Activated T-cell treated with anti-CD3 and anti-CD28 coated beads, Interleukin-2, amount 50 U/mL, for 48 hours (primary cell): ENCODE measurements at places on chromosomes 2 and 18.
A peak's percentile ranks its signal among the peaks of the same experiment; 100 is the strongest.

DNA sequence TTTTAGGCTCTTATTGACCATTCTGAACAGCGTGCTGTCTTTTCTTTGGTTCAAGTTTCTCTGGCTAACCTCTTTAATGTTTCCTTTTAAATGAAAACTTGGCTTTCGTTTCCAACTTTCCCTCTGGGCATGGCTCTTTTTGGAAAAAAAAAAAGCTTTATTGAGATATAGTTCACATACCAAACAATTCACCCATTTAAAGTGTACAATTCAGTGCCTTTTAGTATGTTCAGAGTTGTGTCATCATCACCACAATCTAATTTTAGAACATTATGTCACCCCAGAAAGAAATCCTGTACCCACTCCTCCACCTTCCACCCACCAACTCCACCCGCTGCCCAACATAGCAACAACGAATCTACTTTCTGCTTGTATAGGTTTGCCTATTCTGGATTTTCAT, 322.4 kb downstream of the ADCYAP1 start:
- DNase-seq, result no peak

GRCh38 chr2:58938988-58939387, 697.9 kb upstream of the FANCL start:
- DNase-seq, result no peak

DNA sequence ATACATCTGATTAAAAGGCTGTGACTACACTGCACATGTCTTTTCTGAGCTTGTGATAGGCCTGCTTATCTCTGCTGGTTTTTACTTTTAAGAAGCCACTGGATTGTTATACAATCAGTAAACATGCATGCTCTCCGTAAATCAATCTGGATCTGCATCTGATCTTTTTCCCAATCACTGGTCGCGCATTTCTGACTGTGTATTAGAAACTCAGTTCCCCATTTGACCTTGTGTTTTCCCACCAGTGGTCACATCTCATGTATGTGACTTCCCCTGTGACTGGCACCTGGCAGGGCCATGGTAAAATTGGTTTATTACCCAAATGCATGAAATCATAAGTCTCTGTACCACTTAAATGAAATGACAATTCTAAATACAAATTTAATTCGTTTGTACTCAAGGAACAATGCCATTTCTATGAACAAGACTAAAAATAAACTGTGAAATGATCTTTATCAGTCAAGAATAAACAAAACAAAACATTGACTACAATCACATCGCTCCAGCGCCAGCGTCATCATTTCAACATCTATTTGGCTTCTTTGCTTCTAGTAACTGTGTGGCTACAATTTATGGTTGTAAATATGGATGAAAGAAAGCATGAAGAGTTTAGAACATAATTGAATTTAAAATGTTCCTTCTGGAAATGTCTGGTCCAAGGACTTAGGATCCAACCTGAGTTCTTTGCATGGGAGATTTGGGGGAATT, 396.6 kb upstream of the TRIB2 start:
- no peak for DNase-seq

DNA sequence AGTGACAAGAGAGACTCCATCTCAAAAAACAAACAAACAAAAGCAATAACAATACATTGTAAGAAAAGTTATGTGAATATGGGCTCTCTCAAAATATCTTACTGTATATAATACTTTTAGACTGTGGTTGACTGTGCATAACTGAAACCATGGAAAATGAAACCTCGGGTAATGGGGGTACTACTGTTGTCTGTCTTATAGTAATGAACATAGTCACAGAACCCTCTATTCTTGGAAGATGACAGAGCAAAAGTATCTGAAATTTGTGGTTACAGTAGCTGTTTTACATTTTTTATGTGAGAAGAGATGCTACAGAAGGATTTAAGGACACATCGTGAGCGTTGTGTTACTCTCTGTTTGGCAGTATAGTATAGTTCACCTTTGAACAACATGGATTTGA, 60.5 kb downstream of the MAP4K4 start:
- no peak for DNase-seq

- DNase-seq, result no peak
Measured at GRCh38 chr2:85545780-85546240, 6.8 kb downstream of the MAT2A start.

DNA sequence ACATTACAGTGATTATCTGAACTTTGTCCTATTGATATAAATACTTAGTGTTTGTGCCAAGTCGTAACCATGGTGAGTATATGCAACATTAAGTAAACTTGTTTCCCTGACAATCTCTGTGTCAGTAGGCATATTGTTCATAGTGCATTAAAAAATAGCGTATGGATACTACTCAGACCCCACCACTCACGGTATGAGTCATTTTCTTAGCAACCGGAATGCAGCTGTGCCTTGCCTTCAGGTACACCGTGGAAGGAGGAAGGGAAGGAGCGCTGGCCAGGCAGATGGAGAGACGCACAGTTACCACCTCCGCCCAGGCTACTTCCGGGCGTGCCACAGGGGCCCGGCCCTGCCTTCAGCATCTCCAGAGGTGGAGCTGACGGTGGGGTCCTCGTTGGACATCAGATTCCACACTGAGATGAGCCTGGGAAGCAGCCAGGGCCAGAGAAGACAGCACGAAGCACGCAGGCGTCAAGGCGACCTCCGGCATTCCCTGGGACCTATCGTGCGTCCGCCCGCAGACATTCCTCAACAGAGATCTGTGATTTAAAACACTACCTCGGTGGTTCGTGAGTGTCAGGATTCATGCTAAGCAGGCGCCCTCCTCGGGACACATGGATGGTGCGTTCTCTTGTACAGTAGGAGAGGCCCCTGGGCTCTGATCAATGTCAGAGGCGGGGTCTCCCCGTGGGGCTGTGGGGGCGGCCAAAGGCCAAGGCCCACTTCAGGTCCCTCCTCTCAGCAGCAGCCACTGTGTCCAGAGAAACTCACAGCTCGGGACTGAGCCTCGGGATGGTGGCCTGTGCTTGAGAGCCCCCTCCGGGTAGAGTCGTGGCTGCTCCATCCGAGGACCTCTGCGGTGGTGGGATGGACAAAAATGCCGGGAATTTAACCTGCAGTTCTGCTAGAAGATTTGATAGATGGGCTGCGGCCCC, 82.2 kb upstream of the HDAC4 start:
- DNase-seq, result no peak

DNA sequence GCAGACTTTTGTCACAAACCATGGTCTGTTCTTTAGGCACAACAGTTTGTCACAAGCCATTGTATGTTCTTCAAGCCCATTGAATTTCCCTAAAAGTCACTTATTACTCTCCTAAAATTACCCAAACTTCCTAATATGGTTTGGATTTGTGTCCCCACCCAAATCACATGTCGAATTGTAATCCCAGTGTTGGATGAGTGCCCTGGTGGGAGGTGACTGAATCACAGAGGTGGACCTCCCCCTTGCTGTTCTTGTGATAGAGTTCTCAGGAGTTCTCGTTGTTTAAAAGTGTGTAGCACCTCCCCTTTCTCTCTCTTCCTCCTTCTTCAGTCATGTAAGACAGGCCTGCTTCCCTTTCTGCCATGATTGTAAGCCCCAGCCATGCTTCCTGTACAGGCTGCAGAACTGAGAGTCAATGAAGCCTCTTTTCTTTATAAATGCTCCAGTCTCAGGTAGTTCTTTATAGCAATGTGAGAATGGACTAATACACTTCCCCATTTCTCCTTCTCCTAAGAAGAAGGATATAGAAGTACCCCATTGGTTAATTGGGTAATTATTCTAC, 11.2 kb upstream of the GYPC start:
- no peak for DNase-seq

DNA sequence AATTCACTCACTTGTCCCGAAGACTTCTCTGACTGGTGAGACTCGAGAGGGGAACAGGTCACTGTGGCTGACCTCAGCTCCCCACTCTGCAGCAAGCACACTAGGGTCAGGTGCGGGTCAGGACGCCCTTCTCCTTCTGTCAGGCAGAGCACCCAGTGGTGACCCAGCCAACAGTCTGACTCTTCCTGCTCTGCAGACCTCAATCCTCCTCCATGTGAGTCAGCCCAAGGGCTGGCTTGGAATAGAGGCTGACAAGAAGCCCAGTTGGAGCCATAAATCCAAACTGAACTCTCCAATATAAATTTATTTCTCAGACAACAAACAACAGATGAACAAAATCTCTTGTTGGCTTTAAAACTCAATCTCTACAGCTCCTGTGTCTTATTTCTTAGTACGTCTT, 253.1 kb downstream of the SH3BP4 start:
- no peak for DNase-seq

- no peak for DNase-seq
Measured at GRCh38 chr18:22641958-22642357, 224.2 kb upstream of the CTAGE1 start.

- DNase-seq, result no peak
Measured at GRCh38 chr2:236334122-236334876, 70.1 kb upstream of the ASB18 start.

GRCh38 chr18:56947236-56947635, 199.7 kb upstream of the BOD1L2 start:
- no peak for DNase-seq

GRCh38 chr2:2706306-2706705, 375.2 kb upstream of the MYT1L start:
- DNase-seq, result no peak

- no peak for DNase-seq
Measured at GRCh38 chr18:21629089-21629832, 17.1 kb downstream of the SNRPD1 start.

GRCh38 chr18:75735291-75735690, 307.8 kb upstream of the SMIM21 start:
- DNase-seq, result no peak

DNA sequence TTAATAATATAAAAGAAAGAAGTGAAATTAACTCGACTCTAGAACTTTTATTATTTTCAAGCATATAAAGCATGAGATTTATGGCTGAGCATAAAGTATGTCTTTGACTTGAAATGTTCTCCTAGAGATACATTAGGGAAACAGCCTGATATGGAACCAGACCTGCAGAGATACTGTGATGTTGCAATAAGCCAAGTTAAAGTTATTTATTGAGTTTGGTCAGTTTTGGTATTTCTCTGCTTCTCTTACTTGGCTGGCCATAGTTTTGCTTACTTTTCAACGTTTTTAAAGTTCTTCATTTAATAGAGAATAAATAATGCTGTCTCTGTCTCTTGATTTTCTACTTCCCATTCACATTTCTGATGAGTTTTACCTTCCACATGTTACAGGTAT, 76.0 kb downstream of the GFPT1 start:
- no peak for DNase-seq

GRCh38 chr2:235191978-235192377, 240.2 kb downstream of the SH3BP4 start:
- no peak for DNase-seq

DNA sequence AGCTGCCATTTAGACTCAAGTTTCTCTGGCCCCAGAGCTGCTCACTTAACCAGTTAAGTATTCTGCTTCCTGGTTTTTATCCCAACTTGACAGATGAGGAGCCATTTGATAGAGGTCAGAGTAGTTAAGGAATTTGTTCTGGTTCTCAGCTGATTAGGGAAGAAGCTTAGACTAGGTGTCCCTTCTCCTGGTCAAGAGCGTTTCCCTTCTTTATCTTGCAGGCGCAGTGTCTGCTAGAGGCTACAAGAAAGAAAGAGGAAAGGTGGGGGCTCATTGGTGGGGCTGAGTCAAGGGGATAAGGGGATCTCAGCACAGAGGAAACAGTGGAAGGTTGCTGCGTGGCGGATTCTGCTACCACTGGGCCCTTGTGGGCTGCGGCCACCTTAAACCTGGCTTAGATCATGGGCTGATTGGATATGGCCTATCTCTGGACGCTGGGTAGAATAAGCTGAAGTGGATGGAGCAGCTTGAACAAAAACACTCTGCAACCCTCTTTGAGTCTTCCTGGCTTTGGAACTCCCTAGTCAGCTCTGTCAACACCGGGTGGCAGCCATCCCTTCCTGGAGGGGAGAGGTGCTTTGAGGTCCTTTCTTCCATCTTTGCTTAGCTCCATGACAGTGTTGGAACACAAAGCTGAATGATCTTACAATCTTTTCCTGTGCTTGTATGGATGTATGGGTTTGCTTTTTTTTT, 70.8 kb downstream of the QPCT start:
- no peak for DNase-seq

- DNase-seq, result no peak
Measured at GRCh38 chr2:235140801-235141081, 188.9 kb downstream of the SH3BP4 start.

- no peak for DNase-seq
Measured at GRCh38 chr2:233082222-233082930, 22.2 kb downstream of the INPP5D start.

DNA sequence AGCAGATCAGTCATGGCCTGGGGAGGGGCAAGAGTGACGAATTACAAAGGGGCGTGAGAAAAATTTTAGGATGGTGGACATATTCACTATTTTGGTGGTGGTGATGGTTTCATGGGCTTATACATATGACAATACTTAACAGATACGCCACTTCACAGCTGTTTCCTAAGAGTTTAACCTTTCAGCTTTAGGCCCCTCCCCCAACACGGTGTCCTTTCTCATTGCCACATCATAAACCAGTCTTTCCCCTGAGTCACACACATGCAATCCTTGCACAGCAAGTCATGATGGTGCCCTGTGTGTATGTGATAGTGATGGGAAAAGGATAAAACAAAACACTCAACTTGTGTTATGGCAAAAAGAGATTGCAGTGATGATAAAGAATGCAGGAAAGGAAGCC, 47.6 kb upstream of the IL1R1 start:
- peak; percentile 59 for DNase-seq

GRCh38 chr2:178191004-178191508, 3.3 kb upstream of the OSBPL6 start:
- DNase-seq, result no peak

DNA sequence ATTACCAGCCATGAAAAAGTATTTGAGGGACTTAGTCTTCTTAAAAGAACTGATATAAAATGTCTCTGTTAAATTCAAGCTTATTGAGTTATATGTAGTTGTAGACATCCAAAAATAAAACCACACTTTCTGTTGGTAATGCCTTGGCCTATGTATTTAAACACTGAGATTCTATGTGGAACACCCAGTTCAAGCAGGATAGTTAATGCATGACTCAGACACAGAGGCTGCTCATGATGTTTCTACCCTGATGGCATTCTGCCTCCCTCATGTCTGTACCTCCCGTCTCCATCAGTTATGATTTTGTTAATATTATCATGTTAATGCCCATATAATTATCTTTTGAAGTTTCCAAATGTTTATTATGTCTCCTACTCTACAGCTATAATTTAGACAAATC, 164.5 kb downstream of the XIRP2 start:
- DNase-seq, result no peak

DNA sequence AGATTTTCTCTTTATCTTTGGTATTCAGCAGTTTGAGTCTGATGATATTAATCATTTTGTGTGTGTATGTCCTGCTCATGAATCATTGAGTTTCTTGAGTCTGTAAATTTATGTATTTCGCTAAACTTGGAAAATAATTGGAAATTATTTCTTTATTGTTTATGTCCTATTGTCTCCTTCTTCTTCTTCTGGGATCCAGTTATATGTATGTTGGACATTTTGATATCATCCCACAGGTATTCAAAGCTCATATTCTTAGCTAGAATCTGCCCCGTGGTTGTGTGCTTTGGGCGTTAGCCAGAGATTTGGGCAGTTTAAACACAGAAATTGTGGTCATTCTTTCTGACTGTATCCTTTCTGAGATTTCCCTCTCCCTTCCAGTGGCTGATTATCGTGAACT, 243.0 kb upstream of the SPRED2 start:
- no peak for DNase-seq
